ENCODE measurements at places on chromosomes 2 and 18. TPM values are rescaled to one million over a fixed set of nuclear protein-coding genes. Genes with fewer than 3 reads are reported as not detected.

- peak; percentile 7 for DNase-seq
These were observed 40.8 kb downstream of the GTF3C3 start for GRCh38 chr2:196758474-196759377.

DNA sequence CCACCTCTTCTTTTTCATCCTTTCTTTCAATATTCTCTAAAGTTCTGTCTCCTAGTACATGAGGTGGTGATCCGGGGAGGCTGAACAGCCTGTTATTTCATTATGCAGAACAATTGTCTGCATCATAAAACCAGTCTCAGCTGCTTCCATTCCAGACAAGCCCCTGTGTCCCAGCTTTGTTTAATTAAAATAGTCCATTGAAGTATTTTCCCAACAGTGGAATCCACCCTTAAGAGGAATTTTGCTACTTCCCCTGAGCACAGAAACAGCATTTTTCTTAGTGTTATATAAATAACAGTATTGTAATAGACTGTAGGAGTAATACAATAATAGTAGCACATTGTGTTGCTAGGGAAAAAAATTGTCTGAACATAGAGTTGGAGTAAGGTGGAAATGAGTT, 395.4 kb upstream of the TCF4 start:
- DNase-seq = no peak

DNA sequence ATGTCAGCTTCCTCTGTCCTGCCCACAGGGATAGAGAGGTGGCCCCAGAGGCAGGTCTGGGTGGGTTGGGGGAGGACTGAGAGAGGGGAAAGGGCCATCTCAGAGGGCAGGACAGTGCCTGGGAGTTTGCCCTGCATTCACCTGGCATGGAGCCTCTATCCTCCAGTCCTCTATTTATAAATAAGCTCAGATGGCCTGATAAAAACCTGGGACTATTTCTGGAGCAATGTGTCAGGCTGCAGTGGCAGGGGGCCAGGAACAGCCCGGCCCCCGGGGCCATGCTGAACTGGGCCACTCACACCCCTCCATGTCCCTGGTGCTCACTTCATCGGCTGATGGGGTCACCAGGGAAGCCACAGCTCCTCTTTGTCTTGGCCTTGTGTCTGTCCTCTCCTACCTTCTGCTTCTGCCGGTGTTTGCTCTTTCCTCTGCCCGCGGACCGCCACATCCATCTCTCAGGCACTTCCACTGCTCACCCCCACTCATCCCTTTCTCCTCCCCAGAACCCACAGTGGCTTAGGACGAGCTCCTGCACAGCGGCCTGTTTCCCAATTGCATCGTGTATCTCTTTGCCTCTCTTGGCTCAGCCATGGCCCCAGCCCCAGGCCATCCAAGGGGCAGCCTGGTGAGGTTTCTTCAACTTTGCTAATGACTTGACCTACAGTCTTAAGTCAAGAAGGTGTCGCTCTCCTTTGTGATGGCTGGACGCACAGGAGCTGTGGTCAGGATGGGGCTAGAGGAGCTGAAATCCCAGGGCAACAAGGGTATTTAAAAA, 38.8 kb downstream of the SCTR start:
- no peak for DNase-seq

- peak; percentile 19 for DNase-seq
These were observed 169.2 kb downstream of the CDH20 start for GRCh38 chr18:61502472-61502871.

The DPYSL5 gene
- not detected for total RNA-seq

DNA sequence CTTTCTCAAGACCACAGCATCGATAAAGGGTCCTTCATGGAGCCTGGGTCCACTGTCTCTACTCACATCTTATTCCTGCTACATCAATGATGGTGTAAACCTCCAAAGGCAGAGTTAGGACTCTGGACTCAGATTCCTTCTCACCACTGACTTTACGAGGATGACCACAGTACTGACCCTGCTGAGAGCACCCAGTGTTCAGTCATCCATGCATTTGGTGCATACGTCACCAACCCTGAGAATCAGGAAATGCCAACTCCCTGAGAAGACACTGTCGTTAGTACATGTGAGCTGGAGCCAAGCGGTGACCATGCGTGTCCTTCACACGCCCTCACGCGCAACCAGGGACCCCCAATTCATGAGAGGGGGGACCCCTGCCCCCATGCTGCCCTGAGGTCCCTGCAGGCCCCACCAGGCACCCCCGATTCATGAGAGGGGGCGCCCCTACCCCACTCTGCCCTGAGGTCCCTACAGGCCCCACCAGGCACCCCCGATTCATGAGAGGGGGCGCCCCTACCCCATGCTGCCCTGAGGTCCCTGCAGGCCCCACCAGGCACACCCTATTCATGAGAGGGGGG, 178.4 kb upstream of the TPO start:
- DNase-seq = no peak

The CIB4 gene
- total RNA-seq = not detected

The FRZB gene
- not detected for total RNA-seq

GRCh38 chr18:34951625-34952379, 89.4 kb upstream of the MAPRE2 start:
- DNase-seq = no peak

DNA sequence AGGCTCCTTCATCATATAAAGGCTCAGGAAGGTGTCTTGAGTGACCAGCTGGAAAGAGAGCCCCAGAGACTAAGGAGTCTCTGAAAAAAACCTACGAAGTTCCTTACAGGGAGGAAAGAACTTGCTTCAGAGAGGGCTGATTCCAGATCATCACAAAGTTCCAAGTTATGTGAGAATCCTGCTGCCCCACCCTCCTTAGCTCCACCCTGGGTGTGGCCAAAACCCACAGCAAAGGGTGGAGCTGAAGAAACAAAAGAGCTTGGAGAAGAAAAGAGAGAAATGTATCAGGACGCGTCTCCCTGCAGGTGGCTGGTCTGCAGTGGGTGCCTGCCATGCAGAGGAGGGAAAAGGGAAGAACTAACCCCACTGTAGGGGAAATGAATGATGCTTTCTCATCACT, 32.8 kb upstream of the ZNF396 start:
- DNase-seq = no peak

- DNase-seq = peak; percentile 57
These were observed 36.0 kb upstream of the STAT1 start for GRCh38 chr2:191049728-191050639.

GRCh38 chr2:133314795-133315194, 253.5 kb downstream of the NCKAP5 start:
- DNase-seq = no peak

DNA sequence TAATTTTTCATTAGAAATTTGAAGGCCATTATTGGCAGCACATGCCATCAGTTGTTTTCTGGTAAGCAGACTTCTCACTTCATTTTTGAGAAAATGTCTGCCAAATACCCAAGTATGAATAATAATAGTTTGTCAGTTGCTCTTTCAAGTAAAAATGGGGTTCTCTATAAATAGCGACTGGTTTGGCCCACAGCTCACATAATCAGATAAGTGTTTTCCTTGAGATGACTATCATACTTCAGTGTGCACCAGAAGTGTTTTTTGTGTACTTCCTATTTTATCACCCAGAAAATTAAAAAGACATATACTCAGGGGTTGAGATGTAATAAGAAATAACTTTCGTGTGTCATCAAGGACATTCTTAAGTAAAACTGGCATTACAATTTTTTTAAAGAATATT, 147.1 kb downstream of the PHLPP1 start:
- no peak for DNase-seq

The VWC2L gene
- total RNA-seq = not detected

Measured in OCI-LY7 (cell line).